ENCODE measurements at places on chromosomes 6 and 20.

GRCh38 chr6:152605342-152605741, 31.8 kb downstream of the SYNE1 start:
- DNase-seq, result no peak

- DNase-seq, result no peak
Observed at GRCh38 chr6:7124636-7125035, 16.9 kb downstream of the RREB1 start.

- no peak for DNase-seq
Observed at GRCh38 chr6:75491291-75491690, 2.3 kb downstream of the FILIP1 start.

- no peak for DNase-seq
Observed at GRCh38 chr20:15616626-15617025, 956.6 kb downstream of the KIF16B start.

GRCh38 chr6:32576250-32576649, 13.4 kb downstream of the HLA-DRB1 start:
- no peak for DNase-seq

GRCh38 chr6:118548136-118548535, at the start of gene PLN:
Gene PLN (plus strand): TSS chr6:118548296. CDS start chr6:118558922, 10,626 bp downstream.
- no peak for DNase-seq
